ENCODE measurements at places on chromosomes 2 and 18.

DNA sequence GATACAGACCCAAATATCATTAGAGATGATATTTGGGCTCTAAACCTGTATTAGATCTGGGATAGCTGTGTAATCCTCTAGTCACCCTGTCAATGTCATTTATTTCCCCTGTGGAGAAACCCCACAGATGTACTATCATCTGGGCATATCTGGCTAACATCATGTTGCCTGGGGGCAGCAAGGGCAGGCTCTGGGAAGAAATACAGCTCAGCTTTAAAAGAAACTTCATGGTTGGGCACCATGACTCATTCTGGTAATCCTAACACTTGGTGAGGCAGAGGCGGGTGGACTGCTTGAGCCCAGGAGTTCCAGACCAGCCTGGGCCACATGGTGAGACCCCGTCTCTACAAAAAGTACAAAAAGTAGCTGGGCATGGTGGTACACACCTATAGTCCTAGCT lies 282.5 kb downstream of the SLC8A1 start:
- no peak for DNase-seq

GRCh38 chr2:120369250-120369649 lies 23.3 kb downstream of the INHBB start:
- DNase-seq = no peak

GRCh38 chr2:222418739-222419138 lies 5.6 kb upstream of the SGPP2 start:
- no peak for DNase-seq

GRCh38 chr2:41935825-41936224 lies 112.0 kb upstream of the PKDCC start:
- DNase-seq = no peak

- no peak for DNase-seq
Measured at GRCh38 chr2:9213477-9214051, 7.0 kb downstream of the ASAP2 start.
